Activated CD4-positive, alpha-beta T cell treated with anti-CD3 and anti-CD28 coated beads, Interleukin-10, Interleukin-2, amounts not matched to agents 100 ng/mL and 50 ng/mL, durations not matched to agents 16 hours and 8 hours (primary cell): ENCODE measurements at places on chromosomes 3 and 15.

- DNase-seq, result no peak
Observed at GRCh38 chr3:37816271-37816670, 45.4 kb upstream of the CTDSPL start.

- DNase-seq, result no peak
Observed at GRCh38 chr3:196135693-196136639, 54.1 kb upstream of the TFRC start.

GRCh38 chr3:39262846-39263245 lies 17.0 kb downstream of the CX3CR1 start:
- no peak for DNase-seq

DNA sequence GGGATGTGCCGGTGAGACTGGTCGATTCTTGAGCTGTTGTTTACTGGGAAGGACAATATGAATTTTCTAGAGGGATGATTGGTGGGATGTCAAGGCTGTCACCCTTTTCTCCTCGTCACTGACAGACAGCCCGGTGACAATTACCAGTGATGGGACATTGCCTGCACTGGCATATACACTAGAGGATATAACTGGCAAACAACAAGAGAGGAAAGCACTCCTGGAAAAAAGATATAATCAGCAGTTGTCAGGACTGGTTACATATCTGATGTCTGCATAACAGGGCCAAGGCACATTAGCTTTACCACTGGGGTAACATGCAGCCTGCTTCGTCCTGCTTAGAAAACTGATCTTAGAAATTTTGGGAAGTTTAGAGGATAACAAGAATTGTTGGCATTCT lies 131.1 kb downstream of the ROBO2 start:
- DNase-seq, result no peak

GRCh38 chr3:32184187-32184730 lies 54.2 kb upstream of the CMTM8 start:
- DNase-seq, result no peak

DNA sequence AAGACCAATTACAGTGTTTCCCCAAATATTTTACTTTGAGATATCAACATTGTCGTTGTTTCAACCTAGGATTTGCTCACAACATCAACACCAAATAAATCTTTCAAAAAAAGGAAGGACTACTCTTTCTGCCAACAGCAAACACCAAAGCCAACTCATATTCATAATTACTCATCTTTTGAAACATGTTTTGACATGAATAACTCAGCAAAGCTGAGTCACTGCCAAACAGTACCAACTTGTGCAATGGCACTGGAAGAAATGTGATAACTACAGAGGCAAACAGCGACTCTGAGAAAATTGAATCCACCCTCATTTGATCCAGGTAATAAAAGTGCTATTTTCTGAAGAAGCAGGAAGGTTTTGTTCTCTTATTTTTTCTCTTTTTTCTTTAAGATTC lies 67.2 kb downstream of the PEX5L start:
- DNase-seq, result peak; percentile 84

- DNase-seq, result no peak
Observed at GRCh38 chr3:144127700-144128099, 156.1 kb downstream of the DIPK2A start.

DNA sequence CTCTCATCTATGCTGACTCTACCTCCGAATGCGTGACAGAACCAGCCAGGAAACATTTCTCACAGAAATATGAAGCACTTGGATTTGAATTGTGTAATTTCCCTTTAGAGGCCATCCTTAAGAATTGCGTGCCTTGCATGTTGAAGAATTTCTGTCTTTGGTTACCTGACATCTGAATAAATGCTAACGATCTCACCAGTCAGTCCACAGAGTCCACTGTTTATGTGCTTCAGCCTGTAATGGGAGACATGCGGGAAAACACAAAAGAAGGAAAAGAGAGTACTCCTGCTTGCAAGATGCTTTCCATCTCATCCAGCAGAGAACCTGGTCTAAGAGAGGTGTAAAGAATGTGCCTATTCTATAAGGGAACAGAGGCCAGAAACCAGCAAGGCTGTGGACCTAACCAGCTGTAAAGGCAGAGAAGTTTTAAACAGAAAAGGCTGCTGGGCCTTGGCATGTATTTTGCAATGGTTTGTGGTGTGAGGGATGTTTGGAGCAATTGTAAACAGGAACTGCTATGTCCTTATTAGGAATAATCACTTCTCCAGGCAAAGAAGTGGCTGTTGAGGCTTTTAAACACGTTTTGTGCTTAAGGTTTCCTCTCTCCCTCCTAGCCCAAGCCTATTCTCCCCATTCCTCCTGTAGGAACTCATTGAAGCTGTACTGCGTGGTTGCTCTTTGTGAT lies 36.4 kb upstream of the BOC start:
- DNase-seq, result no peak

DNA sequence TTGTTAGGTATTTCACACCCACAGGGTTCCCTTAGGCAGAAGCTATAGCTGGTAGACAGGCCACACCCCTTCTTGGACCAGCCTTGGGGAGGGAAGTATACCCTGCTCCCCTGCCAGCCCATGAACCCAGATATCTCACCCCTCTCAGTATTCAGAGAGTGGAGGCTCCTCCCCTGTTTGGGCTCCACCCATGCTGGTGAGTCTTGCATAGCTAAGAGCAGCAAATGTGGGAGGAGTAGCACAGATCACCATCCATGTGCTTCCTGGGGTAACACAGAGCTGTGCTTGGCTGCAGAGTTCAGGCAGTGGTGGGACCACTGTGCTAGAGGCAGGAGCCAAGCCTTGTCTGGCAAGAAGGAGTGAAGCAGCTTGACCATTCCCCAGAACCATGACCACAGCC lies 427.2 kb downstream of the ZIC1 start:
- no peak for DNase-seq

DNA sequence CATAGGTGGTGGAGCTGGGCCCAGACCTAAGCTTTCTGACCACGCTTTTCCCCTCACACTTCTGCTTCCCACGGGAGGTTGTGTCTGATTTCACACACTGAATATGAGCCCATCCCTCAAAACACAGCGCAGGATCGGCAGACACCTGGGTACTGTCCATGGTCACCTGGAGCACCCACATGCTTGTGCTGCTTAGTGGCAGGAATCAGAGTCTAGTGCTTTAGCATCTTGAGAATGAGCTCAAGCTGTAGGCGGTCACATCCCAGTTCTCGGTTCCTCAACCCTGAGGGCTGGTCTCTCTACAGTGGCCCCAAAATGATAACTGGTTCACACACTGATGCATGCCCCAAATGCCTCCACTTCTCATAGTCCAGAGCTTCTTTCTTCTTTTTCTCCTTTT lies 111.0 kb downstream of the SEMA5B start:
- DNase-seq, result no peak

DNA sequence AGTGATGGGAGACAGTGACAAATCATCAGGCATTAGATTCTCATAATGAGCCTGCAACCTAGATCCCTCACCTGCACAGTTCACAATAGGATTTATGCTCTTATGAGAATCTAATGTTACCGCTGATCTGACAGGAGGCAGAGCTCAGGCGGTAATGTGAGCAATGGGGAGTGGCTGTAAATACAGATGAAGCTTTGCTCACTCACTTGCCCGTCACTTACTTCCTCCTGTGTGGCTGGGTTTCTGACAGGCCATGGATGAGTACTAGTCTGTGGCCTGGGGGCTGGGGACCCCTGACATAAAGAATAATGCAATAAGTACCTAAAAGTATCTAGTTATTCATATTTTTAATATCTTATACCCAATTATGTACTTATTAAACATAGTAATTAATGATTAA lies 15.6 kb downstream of the IQCB1 start:
- DNase-seq, result no peak

GRCh38 chr3:175890066-175890465 lies 1030.9 kb downstream of the NAALADL2 start:
- no peak for DNase-seq

DNA sequence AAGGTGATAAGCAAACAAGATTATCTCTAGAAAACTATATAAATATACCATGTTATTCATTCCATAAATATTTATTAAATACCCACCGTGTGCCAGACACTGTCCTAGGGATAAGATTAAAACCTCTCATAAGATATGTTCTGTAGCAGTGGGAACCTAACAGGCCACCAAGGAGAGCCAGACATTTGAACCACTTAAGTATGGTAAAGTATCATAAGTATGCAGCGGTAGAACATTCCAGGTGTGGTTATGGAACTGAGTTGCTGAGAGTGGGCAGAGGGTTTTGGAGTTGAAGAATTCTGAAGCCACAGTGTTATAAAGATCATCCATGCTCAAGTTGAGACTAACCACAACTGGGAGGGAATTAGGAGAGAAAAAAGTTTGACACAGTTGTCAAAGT lies 14.7 kb downstream of the FILIP1L start:
- no peak for DNase-seq

DNA sequence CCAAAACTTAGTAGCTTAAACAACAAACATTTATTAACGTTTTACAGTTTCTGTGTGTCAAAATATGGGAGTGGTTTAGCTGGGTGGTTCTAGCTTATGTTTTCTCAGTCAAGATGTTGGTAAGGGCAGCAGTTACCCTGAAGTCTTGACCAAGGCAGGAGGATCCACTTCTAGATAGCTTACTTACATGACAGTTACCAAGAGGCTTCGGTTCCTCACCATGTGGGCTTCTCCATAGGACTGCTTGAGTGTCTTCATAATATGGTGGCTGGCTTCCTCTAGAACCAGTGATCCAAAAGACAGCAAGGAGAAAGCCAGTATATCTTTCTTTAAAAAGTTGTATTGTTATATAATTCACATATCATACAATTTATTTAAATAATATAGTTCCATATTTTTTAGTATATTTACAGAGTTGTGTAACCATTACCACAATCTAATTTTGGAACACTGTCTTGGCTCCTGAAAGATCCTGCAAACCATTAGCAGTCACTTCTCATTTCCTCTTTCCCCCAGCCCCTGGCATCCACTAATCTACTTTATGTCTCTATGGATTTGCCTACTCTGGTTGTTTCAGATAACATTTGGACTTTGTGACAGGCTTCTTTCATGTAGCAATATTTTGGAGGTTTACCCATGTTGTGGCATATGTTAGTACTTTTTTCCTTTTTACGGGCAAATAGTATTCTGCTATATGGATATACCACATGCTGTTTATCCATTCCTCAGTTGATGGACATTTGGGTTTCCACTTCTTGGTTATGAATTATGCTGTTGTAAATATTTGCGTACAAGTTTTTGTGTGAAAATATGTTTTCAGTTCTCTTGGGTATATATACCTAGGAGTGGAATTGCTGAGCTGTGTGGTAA lies 33.3 kb downstream of the MAPK6 start:
- DNase-seq, result no peak

GRCh38 chr3:188294113-188294512 lies 140.2 kb downstream of the LPP start:
- peak; percentile 65 for DNase-seq

- no peak for DNase-seq
Observed at GRCh38 chr15:63362196-63362595, 19.4 kb downstream of the CA12 start.

DNA sequence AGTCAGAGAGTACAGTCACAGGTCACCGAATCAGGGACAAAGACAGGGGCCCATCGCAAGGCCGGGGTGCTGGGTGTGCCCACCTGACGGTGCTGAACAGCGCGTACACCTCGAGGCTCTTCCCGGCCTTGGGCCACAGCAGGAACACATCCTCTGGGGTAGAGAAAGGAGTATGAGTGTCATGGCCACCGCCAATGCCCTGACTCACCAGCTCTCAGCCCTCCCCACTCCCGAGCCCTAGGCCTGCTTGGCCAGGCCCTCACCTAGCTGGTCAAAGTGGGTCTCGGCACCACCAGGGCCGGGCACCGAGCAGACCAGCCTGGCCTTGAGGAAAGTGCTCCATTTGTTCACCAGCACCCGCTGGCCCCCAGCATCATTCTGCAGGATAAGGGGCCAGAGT lies 4.2 kb downstream of the SEMA3G start:
- no peak for DNase-seq

- no peak for DNase-seq
Observed at GRCh38 chr3:4615750-4616149, 122.6 kb downstream of the ITPR1 start.

GRCh38 chr3:169091196-169091823 lies 572.2 kb downstream of the MECOM start:
- no peak for DNase-seq

DNA sequence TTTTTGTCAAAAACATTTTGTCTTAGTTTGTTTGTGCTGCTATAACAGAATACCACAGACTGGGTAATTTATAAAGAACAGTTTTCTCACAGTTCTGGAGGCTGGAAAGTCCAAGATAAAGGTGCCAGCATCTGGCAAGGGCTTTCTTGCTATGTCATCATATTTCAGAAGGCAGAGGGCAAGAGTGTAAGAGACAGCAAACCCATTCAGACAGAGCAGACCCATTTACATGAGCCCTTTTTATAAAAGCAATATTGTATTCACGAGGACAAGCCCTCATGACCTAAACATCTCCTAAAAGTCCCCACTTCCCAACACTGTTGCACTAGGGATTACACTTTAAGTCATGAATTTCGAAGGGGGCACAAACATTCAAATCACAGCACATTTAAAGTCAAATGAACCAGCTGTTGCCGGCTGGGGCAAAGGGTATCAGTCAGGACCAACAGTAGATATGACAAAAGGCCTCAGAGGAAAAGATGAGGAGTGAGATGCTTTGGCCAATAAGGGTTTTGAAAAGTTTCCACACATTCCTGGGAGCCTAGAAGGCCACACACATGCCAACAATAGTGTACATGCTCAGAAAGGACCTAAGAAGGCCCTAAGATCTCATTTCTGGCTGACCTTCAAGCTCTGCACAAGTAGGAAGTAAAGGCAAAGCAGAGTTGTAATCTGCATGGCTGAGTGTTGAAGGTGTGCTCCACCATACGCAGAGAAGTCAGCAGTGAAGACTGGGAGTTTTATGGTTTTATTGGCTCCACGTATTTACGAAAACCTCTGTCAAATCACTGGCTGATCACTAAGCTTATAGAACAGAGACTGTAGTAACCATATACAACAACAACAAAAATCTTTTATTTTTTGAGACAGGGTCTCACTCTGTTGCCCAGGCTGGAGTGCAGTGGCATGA lies 37.9 kb downstream of the UQCC5 start:
- no peak for DNase-seq

GRCh38 chr3:135622656-135623055 lies 342.9 kb upstream of the PPP2R3A start:
- no peak for DNase-seq

DNA sequence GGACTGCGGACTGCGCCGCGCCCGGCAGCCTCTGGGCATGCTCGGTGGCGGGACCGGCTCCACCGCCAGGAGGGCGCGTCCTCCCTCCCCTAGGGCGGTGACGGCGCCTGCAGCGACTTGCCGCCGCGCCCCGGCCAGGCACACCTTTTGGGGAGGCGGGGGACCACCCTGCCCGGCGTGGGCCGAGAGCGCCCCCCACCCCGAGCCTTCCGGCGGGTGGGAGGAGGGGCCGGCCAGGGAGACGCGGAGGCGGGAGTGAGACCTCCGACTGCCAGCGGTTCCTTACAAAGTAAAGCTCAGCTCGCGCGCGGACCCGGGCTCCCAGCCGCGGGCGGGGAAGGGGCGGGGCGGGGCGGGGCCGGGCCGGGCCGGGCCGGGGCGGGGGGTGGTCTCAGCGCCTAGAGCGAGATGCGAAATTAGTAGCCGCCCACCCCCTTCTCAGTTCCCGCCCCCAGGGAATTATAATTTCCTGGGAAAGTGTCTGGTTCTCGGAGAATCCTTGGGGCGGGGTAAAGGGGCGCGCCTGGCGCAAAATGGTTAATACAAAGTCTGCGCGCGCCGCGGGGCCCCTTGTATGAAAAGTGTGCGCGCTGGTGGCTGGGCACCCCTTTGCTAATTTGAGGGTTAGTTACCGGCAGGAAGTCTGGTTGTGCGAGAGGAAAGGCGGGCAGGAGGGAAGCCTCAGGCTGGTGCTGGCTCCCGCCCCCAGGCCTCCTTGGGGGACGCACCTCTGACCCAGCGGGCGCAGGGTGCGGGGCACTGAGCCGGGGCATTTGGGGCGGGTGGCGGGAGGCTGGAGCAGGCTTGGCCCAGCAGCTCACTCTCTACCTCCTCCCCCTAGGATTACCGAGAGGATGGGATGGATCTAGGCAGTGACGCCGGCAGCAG lies 224.8 kb upstream of the IL12A start:
- DNase-seq, result peak; percentile 57
